ENCODE measurements at places on chromosomes 13 and 19.

GRCh38 chr13:44231786-44232516 is 141.7 kb upstream of the SERP2 start:
- no peak for DNase-seq

GRCh38 chr19:46710687-46711086 is 6.2 kb downstream of the PRKD2 start:
- no peak for DNase-seq

DNA sequence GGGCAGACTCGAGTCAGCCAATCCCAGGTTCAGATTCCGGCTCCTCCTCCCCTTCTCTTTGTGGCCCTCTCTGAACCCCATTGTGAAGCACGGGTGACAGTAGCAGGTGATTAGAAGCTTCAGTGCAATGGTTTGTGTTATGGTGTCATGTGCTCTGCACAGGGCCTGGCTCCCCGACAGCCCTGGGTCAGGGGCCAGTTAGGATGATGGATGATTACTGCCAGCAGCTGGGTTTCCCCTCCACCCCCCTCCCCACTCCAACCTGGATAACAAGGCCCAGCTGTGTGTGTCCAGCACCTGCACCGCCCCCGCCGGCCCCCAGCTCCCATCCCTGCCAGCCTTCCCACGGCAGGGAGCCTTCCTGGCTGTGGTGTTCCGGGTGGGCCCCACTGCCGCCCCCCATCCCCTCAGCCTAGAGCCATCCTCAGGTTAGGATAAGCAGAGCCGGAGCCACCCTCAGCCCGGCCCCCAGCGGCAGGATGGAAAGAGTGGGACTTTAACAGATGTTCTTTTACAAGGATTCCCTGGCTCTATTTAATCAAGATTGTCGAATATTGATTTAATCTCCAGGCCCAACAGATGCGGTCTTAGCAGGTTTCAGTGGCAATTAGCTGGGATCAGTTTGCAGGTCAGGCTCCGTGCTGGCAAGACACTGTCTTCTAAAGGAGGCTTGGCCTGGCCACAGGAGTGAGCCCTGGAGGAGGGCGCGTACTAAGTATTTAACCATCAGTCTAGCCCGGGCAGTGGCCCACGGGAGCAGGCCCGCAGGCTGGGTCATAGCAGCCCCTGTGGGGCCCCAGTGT is 156.2 kb downstream of the SIPA1L3 start:
- DNase-seq: no peak

DNA sequence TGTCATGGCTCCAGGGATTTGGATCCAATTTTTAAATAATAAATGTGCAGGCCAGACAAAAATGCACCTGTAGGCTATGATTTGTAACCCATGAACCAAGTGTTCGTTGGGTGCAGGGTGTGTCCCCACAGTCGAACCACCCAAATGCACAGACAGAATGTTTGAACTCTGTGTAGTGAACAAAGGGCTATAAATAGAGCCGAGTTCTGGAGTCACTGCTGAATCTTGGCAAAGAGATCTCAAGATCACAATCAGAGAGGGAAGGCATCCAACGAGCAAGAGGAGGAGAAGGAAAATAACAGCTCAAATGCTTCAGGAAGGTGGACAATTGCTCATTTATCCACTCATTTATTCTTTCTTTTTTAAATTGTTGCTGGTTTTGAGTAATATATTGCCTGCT is 547.9 kb downstream of the FGF9 start:
- no peak for DNase-seq

DNA sequence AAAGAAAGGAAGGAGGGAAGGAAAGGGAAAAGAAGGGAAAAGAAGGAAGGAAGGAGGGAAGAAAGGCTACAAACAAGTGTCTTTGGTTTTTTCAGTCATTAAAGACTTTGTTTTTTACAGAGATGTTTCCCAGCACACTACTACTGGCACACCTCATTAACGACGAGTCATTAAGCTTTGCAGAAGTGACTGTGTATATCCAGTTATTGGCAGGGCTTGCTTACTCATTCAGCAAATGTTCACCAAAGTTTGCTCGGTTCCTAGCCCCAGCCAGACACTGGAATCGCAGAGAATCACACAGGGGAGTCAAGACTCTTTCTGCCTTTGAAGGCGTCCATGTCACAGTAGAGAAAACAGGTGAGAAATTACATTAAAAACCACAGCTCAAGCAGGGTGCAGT is 4.3 kb downstream of the NLRP12 start:
- DNase-seq: no peak

- DNase-seq: no peak
Measured at GRCh38 chr19:42125536-42125935, 6.7 kb downstream of the POU2F2 start.

DNA sequence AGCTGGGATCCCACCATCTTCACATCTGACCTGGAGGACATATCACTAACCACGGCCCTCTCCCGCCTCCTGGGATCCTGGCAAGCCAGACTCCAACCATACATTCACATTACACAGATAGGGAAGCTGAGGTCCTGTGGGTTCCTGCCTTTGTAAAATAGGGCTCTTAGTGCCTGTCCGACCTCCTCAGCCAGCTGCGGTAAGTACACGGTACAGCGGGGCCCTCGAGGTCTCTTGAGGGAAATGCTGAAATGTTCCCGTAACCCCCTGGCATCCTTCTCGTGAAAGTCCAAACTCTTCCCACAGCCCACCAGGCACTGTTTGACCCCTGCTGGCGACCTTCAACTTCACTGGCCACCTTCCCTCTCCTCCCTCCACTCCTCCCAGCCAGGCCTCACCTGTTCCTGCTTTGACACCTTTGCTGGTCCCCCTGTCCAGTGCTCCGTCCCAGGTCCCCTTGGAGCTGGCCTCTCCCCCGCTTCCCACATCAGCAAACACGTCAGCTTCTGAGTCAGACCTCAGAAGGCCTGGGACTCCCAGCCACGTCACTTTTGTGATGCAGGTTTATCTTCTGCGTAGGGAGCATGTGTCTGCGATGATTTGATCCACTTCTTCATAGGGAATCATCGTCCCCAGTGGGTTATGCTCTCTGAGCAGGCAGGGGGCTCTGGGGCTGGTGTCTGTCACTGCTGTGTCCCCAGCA is 8.8 kb upstream of the GNG7 start:
- no peak for DNase-seq

DNA sequence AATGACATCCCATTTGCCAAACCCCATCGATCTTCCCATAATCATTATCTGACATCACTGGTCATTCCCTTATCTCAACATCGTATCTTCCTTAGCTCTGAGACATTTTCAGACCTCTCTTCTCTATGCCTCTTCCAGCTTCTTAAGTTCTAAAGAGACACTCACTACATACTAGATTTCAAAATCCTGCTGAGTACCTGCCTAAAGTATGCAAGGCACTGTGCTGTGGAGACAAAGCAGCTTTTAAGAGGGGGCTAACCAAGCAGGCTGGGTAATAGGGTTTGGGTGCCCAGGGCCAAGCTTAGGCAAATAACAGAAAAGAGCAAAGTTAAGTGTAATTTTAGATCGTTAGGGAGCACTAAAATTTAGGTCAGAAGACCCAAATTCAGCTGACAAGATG is 3.4 kb upstream of the POMP start:
- DNase-seq: no peak

- no peak for DNase-seq
Measured at GRCh38 chr13:112670864-112671263, 19.0 kb upstream of the ATP11A start.

All from effector memory CD4-positive, alpha-beta T cell (primary cell).